ENCODE measurements at places on chromosomes 3 and 15. TPM values are rescaled to one million over a fixed set of nuclear protein-coding genes. Genes with fewer than 3 reads are reported as not detected.

GMNC gene
- not detected for total RNA-seq

MCF2L2 gene
- total RNA-seq = not detected

GRCh38 chr3:70824773-70825172, 512.3 kb upstream of the MDFIC2 start:
- no peaks in the 10 kb centered on the region for H3K4me1 ChIP-seq
- H3K27me3 ChIP-seq = no peaks in the 10 kb centered on the region
- H3K27ac ChIP-seq = no peak overlapping the region
- DNase-seq = no peak

GRCh38 chr3:123692041-123692440, 107.2 kb upstream of the HACD2 start:
- peaks cover 30% of the 10 kb centered on the region for H3K36me3 ChIP-seq
- no peak overlapping the region for H3K27ac ChIP-seq
- no peaks in the 10 kb centered on the region for H3K27me3 ChIP-seq
- no peak for DNase-seq

- peaks cover 2% of the 10 kb centered on the region for H3K27me3 ChIP-seq
- peaks cover 14% of the 10 kb centered on the region for H3K4me1 ChIP-seq
- DNase-seq = no peak
- no peaks in the 10 kb centered on the region for H3K36me3 ChIP-seq
- no peak overlapping the region for H3K4me3 ChIP-seq
- no peak overlapping the region for H3K27ac ChIP-seq
Observed at GRCh38 chr3:53068176-53068575, 22.3 kb upstream of the SFMBT1 start.

PTH1R gene
- not detected for total RNA-seq

GRK7 gene
- not detected for total RNA-seq

GOLGA6L4 gene
- 1.7 TPM for total RNA-seq

GRCh38 chr3:38457111-38458003, 3.7 kb downstream of the ACVR2B start:
- peaks cover 37% of the 10 kb centered on the region for H3K4me1 ChIP-seq
- H3K27ac ChIP-seq = no peak overlapping the region
- no peaks in the 10 kb centered on the region for H3K27me3 ChIP-seq
- H3K36me3 ChIP-seq = peaks cover 8% of the 10 kb centered on the region
- DNase-seq = no peak
